Occipital lobe (tissue), 3 donors: ENCODE measurements at places on chromosomes 6 and 20. TPM values are rescaled to one million over a fixed set of nuclear protein-coding genes. Genes with fewer than 3 reads are reported as not detected.

The LAMA2 gene
- total RNA-seq = 16.8 TPM

The ANGPT4 gene
- total RNA-seq = not detected

The HUS1B gene
- 1.9 TPM for total RNA-seq

The GLYATL3 gene
- not detected for total RNA-seq

The C20orf96 gene
- total RNA-seq = 3.3 TPM

The XRN2 gene
- 98.6 TPM for total RNA-seq

The PROCR gene
- total RNA-seq = 4.7 TPM

The RHAG gene
- total RNA-seq = not detected

The LINC00237 gene
- total RNA-seq = 2.0 TPM

The TMEM217 gene
- total RNA-seq = 1.2 TPM

The SMOC2 gene
- 1.2 TPM for total RNA-seq

The NOX3 gene
- total RNA-seq = not detected

The PNLDC1 gene
- not detected for total RNA-seq

The WFDC10B gene
- not detected for total RNA-seq

The MCCD1 gene
- total RNA-seq = not detected

The TRIM15 gene
- total RNA-seq = not detected

The QKI gene
- 305 TPM for total RNA-seq

The KHDC1L gene
- 0.78 TPM for total RNA-seq

The BPIFB2 gene
- 0.31 TPM for total RNA-seq

The SERPINB6 gene
- 12.3 TPM for total RNA-seq

The HDGFL1 gene
- total RNA-seq = not detected

The HLA-DMB gene
- 2.0 TPM for total RNA-seq

The ENPP4 gene
- total RNA-seq = 27.8 TPM

The BPIFA2 gene
- total RNA-seq = not detected

The CTAGE9 gene
- total RNA-seq = not detected

The SRF gene
- 11.9 TPM for total RNA-seq

The BPIFA1 gene
- not detected for total RNA-seq

The MEA1 gene
- total RNA-seq = 27.8 TPM

The CTNNBL1 gene
- 26.5 TPM for total RNA-seq

The KIAA1586 gene
- 116 TPM for total RNA-seq

The RIPPLY2 gene
- 12.9 TPM for total RNA-seq

The NCOA5 gene
- 20.4 TPM for total RNA-seq

The CHRNA4 gene
- total RNA-seq = 7.8 TPM

The FAM210B gene
- 22.6 TPM for total RNA-seq

The CTCFL gene
- not detected for total RNA-seq

The LPA gene
- 1.4 TPM for total RNA-seq

The GMPR gene
- 1.9 TPM for total RNA-seq

The AGER gene
- 0.78 TPM for total RNA-seq

The SNTA1 gene
- 15.6 TPM for total RNA-seq

The GHRH gene
- not detected for total RNA-seq

The STX11 gene
- total RNA-seq = 0.78 TPM

The NMBR gene
- 12.6 TPM for total RNA-seq

The IL17A gene
- total RNA-seq = not detected

The TUBB2B gene
- total RNA-seq = 4,324 TPM

The NTSR1 gene
- 6.7 TPM for total RNA-seq

The ADAM33 gene
- total RNA-seq = 3.6 TPM

The OXT gene
- not detected for total RNA-seq

The TCF21 gene
- total RNA-seq = not detected

The SCUBE3 gene
- total RNA-seq = 1.7 TPM

The PKHD1 gene
- total RNA-seq = under 0.01 TPM
